ENCODE measurements at places on chromosomes 1 and 21.
A peak's percentile ranks its signal among the peaks of the same experiment; 100 is the strongest.

GRCh38 chr1:59699227-59699847, 115.4 kb upstream of the HOOK1 start:
- peak; percentile 59 for DNase-seq

DNA sequence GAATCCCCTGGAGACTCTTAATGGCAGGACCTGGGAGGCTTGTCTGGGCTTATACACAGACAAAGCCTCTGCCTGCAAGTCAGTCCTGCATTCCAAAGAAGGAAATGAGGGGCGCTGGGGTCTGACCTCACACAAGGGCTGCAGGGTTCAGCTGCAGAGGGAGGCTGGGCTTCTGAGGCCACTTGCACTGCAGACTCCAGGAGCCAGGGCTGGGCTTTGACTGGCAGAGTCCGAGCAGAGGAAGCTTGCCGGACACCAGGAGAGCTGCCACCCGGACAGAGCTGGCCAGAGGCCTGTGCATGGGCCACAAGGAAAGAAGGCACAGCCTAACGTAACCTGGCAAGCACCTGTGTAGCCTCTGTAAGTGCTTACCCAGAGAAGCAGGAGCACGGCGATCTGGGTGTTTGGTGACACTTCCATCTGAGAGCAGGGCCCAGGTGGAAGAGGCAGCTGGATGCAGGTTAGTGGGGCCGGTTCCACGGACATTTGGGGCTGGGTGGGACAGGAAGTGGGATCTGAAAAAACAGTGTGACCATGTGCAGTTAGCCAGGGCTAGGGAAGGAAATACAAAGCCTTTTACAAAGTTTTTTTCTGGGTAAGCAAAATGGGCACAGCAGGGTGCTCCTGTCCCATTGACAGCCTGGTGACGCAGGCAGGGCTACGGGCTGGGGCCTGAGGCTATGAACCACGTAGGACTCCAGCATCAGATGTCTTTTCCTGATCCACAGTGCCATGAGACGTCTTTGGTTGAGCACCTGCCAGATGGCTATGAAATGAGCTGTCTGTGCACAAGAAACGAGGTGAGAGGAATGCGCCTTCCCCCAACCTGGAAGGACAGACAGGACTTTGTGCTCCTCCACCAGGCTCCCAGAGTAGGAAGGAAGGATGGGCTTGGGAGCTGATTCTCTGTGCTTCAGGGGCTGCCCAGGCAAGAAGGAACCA, 37.3 kb upstream of the LBR start:
- DNase-seq = peak; percentile 39

DNA sequence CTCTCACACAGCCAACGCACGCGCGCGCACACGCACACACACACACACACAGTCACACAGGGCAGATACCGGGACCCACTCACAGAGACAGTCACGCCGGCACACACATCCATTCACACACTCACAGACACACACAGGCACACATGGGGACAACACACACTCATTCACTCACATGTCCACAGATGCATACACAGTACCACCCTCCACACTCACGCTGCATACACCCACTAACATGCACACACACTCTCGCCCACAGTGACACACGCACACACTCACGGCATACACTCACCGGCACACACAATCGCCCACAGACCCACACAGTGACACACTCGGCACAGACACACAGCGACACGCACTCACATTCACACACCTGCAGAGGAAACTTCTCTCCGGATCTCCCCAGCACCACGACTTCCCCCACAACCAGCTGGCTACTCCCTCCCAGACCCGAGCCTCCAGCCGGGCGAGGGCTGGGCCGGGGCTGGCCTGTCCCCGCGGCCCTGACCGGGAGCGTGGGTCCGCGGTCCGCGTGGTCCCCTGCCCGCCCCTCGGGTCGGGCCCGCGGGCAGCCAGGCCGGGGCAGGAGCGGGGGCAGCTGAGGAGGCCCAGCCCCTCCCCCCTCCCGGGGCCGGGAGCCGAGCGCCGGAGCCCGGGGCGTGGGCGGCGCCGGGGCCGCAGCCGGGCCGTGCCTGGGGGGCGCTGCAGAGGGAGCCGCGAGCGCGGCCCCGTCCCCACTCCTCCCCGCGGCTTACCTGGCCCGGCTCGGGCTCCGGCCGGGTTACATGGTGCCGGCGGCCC, 552 bp downstream of the DLGAP3 start:
- no peak for DNase-seq

GRCh38 chr1:107545056-107545577, 404.3 kb downstream of the NTNG1 start:
- DNase-seq = no peak

DNA sequence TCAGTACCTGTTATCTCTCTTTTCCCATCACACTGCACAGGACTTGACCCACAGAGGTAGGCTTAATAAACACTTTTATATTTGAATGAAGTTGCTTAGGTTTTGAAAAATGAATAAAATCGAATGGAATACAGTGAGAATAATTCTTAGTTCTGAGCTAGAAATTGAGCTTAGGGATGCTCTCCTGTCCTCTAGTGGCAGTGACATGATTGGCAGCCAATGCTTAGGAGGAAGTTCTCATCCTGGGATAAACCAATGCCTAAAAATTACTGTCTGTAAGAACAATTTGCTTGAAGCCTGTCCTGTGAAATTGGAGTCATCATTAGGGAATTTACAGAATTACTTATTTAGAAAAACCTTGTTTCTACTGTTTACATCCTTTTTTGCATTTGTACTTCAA, 21.3 kb upstream of the CYP4X1 start:
- no peak for DNase-seq

DNA sequence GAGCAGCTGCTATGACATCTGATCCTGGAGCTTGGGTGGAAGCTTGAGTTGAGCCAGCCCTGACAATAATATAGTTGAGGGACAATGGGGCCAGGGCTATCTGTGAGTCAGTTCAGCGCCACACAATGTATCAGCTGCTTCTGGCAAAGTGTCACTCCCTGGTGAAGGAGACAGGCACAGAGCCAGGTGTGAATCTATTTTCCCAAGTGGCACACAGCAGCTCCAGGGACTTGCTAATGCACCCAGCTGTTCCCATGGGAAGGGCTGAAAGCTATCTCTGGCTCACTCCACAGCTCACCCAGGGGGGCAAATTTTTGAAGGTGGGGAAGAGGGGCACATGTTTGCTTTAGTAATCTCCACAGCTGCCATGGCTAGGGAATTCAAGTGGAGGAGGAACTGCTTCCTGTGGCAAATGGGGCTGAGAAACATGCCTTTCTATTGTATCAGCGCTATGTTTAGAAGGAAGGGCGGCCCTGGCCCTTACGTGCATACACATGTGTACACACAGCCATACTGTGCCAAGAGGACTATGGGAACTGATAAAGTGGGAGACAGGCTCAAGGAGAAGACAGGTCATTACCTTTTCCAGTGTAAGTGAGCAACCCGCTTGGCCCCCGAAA, 2.2 kb downstream of the CYB5R1 start:
- peak; percentile 19 for DNase-seq

GRCh38 chr21:38821959-38822682, 16.4 kb downstream of the ETS2 start:
- no peak for DNase-seq

DNA sequence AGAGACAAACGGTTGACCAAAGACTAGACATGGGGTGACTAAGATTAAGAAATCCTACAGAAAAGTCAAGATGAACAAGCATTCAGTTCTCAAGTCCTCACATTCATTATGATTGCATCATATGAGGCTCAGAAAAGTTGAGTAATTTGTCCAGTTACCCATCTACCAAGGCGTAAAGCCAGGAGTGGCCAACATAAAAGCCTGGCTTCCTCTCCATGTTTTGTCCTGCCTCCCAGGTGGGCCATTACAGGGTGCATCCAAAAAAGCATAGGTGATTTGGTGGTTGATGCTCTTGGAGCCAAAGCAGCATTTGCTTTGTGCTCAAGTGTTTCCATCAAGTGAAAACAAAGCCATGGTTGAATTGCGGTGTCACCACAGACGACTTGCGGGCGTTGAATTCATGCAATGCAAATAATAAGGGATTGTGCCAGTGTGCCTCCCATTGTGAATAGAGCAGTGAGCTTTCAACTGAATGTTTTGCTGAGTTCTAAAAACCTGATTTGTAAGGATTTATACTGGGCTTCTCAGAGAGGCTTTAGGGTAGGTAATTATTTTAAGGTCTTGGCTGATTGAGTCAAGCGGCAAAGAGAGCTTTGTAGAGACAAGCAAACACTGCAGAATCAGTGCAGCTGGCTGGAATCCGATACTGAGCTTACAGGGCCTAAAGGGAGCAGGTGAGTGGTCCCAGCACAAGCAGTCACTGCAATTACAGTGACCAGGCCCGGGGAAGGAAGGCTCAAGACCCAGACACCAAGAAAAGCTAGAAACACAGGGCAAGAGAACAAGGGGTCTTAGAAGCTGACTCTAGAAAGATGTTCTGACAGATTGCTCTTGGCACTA, 54.1 kb downstream of the KCNJ15 start:
- DNase-seq = peak; percentile 93

DNA sequence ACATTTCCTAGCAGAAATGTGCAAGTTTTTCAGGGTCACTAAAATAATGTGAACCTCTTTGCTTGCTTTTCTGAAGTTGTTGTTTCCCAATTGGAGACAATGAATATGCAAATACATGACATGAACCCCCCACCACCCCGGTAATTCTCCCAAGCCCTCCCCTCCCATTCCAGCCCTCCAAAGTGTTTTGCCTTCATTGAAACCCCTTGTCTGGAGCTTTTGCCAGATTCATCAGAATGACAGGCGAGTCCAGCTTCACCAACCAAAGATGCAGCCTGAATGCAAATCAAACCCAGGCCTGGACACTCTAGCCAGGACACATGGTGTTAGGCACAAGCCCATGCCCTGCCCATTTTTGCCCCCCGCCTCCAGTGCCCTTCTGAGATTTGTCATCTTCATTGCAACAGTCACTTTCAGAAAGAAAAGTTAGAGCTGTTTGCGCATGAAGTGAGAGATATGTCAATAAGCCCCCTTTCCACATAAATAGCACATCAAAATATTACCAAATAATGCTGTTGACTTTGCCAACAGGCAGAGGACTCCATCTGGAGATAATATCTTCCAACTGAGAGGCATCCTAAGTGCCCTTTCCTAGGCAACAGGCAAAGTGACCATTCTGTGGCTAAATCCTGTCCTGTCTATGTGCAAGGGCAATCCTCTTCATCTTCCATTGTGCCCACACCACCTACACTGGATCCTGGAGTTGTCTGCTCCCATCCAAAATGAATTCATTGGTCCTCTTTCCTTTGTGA, 145.6 kb upstream of the NFIA start:
- no peak for DNase-seq

- peak; percentile 58 for DNase-seq
These were observed 31.0 kb downstream of the TMCC2 start for GRCh38 chr1:205258719-205259118.

GRCh38 chr1:153346077-153346723, 2.4 kb downstream of the PGLYRP4 start:
- DNase-seq = no peak

- no peak for DNase-seq
These were observed 122.3 kb upstream of the SLC44A3 start for GRCh38 chr1:94697839-94698238.

GRCh38 chr1:86137436-86137835, 19.1 kb downstream of the COL24A1 start:
- peak; percentile 81 for DNase-seq

DNA sequence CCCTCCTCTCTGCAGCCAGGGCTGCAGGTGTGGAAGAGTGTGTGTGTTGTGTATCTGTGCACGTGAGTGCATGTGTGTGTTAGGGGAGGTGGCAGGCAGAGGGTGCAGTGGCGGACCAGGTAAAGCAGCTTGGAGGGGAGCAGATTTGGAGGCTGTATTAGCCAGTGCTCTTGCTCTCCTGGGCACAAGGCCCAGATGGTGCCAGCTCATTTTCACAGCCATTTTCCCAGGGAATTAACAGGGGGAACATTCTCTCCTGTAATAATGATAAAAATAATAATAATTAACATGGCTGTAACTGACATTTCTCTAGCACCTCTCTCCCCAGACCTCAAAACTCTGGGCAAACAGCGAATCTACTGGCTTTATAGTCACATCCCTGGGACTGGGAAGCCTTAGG, 43.6 kb downstream of the LRRN2 start:
- DNase-seq = no peak

DNA sequence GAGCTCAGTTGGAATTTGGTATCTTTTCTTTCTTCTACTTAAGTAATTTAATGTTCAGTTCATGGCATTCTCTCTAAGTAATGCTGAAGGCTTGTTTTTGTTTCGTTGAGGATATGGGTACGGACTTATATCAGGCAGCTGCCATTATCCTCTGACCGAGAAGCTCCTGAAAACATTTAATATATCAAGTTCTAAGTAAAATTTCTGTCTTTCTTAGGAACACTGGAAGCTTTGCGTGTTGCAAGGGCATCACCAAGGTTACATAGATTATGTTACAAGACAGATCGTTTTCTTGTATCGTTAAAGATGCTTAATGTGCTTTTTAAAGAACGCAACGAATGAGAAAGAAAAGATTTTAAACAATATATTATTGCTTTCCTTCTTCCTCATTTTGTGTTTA, 1.0 kb upstream of the GALNT2 start:
- DNase-seq = no peak

GRCh38 chr1:111142356-111142975, 2.4 kb downstream of the CEPT1 start:
- DNase-seq = peak; percentile 6

DNA sequence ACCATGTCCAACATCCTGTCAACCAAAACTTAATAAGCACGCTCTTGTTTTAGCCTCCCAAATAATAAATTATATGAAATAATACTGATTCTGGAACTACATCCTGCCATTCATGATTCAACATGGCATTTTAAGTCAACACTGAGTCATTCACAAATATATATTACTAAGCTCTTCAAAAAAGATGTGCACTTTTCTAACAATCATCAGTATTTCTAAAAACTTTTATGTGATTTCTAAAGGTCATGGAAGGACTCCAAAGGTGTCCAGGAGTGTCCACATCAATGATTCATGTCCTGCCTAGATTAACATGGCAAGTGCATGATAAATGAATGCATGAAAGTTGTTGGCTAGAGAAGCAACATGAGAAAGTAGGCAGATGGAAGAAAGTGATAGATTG, 51.6 kb downstream of the NEGR1 start:
- peak; percentile 22 for DNase-seq

GRCh38 chr1:206794294-206794908, 22.1 kb upstream of the IL10 start:
- DNase-seq = no peak

GRCh38 chr1:94325377-94326302, 88.3 kb upstream of the ARHGAP29 start:
- peak; percentile 100 for DNase-seq

DNA sequence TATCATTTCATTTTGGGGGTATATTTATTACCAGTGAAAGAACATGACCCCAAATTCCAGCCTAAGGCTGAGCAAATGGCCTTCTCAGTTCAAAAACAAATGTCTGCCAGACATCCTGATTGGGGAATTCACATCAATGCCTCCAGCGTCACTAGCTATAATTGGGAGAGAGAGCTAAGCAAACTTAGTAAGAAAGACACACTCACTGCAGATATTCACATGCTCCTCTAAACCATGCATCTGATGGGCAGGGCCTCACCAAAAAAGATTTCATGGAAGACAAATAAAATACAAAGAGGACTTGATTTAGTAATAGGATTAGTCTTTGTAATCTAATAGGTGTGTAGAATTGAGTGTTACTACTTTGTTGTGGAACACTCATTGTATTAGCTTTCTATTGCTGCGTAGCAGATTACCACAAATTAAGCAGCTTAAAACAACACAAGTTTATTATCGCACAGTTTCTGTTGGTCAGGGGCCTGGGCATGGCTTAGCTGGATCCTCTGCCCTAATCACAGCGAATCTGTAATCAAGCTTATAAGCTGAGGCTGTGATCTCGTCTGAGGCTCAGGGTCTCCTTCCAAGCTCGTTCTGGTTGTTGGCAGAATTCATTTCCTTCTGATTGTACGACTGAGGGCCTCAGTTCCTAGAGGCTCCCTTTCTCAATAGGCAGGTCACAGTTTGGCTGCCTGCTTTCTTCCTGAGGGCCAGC, 243.0 kb downstream of the PBX1 start:
- no peak for DNase-seq

Measured in kidney tubule cell (primary cell).